Amygdala (tissue), 56 donors: ENCODE measurements at places on chromosomes 4 and X.

GRCh38 chrX:153925739-153926551, at the start of gene ARHGAP4:
ARHGAP4 (minus strand) TSS chrX:153926264; CDS start chrX:153926202, 62 bp downstream.
- no peak for DNase-seq

DNA sequence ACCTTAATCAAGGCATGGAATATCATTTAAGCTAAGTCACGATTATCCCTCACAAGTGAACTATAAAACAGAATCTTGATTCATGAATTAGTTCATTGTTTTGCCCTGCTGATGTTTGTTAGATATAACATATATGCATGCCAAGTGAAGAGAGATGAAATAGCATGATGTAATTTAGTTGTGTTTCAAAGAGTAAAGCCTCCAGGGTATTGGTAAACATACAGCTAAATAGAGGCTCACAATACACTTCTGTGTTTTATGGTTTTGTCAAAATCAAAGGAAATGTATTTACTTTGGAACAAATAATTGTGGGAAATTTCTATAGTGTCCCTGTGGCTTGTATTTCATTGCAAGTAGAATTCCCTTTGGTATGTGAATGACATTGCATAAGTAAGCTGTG, 69.0 kb upstream of the LEF1 start:
- no peak for DNase-seq

DNA sequence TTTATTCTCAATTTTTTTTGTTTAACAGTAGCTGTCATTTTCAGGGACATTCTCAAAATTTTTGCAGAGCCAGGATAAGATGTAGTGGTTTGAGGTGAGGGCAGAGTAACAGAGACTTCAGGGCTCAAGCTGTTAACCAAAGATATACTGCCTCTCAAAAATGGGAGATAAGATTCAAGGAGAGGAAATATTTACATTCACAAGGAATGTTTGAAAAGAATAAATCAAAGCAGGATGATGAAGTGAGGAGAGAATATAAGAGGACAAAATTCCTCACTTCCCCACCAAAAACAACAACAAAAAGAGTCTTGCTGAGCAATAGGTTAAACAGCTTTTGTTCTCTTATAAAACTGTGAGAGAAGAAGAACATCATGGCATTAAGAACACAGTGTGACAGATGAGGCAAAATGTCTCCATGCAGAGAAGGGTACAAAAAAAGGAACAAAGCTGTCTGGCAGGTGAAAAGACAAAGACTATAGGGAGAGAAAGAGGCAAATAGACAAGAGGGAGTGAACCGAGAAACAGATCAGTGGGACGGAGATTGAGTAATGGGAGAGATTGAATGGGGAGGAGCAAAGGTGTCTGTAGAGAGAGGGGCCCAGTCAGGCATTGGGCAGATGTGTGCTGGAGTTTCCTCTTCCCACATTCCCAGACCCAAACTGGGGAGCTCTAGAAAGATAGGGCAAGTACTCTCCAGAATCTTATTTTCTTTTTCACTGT, 106.1 kb upstream of the TMEM150C start:
- no peak for DNase-seq

DNA sequence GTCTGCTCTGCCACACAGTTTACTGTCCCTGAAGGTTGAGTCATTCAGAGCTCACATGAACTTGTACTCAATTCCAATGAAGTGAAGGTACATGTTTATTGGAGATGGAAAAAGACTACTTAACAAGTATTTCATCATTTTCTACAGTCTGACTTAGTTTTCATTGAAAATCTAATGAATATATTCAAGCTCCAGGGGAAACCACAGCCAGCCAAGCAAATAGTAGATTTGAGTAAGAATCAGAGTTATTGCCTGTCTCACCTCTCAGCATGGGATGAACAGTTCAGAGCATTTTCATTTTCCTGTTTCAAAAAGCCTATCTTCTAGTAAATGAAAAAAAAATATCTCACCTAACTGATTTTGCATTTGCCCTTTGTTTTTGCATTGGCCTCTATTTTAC, 1249.4 kb upstream of the DIAPH2 start:
- DNase-seq: no peak

DNA sequence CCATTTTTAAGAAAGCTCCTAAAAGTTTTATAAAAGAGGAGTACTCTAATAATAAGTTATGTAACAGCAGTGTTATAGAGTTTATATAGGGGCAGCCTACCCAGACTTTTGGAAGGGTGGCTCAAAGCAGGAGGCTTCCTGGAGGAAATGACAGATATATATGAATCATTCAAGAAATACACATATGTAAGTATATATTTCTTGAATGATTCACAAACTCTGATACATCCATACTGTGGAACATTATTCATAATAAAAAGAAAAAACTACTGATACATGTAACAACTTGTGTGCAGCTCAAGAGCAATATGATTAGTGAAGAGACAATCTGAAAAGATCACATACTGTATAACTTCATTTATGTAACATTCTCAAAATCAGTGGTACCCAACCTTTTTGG, 166.2 kb downstream of the WDFY3 start:
- DNase-seq: no peak

- no peak for DNase-seq
Measured at GRCh38 chr4:54498661-54499111, 159.1 kb upstream of the KIT start.

DNA sequence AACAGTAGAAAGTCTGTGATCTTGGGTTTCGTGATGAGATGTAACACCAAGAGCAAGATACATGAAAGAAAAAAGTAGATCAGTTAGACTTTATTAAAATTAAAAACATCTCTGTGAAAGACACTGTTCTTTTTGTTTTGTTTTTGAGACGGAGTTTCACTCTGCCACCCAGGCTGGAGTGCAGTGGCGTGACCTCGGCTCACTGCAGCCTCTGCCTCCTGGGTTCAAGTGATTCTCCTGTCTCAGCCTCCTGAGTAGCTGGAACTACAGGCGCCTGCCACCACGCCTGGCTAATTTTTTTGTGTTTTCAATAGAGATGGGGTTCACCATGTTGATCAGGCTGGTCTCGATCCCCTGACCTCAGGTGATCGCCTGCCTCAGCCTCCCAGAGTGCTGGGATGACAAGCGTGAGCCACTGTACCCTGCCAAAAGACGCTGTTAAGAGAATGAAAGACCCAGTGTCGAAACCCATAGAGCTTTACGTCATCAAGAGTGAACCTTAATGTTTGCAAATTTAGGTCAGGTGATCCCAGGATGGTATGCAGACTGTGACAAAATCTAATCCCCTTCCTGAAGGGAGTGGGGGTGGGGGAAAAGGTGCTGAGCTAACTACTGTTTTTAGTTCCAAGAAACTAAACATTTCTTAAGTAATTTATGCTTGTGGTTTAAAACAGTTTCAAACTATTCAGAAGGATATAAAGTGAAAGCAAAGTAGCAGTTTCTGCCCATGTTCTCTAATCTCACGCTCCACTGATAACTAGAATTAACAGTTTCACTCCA, 8.0 kb downstream of the OFD1 start:
- no peak for DNase-seq

DNA sequence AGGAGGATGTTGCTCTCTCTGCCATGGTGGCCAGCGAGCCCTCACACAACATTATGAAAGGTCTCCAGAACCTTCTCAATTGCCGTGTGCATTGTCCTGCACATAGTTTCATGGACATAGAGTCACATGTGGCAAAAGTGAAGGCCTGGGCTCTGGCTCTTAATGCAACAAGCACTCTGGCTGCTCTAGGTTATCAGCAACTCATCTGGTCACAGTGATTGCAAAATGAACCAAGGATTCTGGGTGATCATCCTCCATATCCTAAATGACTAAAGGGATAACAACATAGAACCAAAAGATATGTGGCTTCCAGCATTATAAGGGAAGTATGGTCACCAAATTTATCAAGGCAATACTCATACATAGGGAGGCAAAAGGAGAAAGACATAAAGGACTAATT, 175.2 kb downstream of the MGST2 start:
- DNase-seq: no peak

- DNase-seq: no peak
Measured at GRCh38 chr4:119537586-119537985, 91.0 kb downstream of the PDE5A start.

- no peak for DNase-seq
Measured at GRCh38 chr4:168291242-168291641, 27.3 kb downstream of the DDX60 start.

DNA sequence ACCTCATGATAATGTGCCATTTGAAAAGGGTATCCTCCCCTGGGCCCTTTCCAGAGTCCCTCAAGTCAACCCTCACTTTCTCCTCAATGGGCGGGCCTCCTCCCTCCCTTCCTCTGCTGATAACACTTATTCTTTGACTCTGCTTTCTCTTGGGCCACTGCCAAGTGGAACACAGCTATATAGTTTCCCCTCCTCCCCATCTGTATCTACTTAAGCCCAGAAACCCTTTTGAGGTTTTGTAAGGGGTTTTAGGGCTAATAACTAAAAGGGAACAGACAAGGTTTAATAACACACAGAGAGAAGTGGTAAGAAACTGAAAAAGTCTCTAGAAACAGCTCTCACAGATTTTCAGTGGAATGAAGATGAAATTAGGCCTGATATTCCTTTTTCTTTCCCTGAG, 116.7 kb downstream of the GPC3 start:
- DNase-seq: no peak

DNA sequence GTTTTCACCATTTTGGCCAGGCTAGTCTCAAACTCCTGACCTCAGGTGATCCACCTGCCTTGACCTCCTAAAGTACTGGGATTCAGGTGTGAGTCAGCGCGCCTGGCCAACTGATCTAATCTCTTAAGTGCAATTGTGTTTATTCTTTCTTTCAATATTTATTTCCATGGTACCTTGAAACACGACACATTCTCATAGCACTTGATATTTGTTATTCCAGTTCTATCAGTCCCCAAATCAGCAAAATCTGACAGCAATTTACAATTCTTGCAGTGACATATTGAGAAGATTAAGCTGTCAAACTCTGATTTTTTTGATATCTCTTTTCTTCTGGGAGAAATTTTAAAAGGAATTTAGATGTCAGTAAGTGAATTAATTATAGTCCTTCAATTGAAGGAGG, 218.1 kb upstream of the FAT4 start:
- DNase-seq: no peak

DNA sequence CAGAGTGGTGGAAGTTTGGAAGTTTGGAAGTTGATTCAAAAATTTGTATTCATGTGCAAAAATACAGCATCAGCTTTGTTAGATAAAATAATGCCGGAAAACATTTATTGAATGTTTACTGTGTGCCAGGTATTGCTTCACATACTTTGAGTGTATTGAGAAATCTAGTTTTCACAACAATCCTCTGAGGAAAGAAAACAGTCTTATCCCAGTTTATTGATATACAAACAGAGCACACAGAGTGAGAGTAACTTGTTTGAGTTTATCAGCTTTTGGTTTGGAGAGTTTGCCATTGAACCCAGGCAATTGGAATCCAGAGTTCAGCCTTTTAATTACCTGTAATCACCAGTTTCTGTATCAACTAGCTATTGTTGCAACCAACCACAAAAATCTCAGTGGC, 127.2 kb upstream of the RPS6KA3 start:
- no peak for DNase-seq

DNA sequence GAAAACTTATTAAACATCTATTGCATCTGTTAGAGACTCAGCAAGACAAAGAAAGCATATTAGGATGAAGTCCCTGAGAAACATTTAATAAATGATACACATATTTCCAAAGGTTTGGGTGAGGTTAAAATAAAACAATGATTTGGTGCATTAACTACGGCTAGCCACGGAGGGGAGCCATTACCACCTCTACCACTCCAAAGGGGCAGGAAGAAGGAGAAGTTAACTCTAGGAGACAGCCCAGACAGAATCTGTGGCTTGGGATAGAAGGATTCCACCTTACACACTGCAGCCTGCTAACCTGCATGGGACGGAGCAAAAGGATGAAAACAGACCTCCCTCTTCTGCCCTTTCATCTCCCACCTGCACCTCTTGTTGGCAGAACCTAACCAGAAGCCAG, 189.1 kb upstream of the C1QTNF7 start:
- no peak for DNase-seq

GRCh38 chr4:131488772-131489171, 1660.3 kb upstream of the PCDH10 start:
- no peak for DNase-seq

GRCh38 chr4:122689972-122690371, 42.5 kb upstream of the BBS12 start:
- no peak for DNase-seq

DNA sequence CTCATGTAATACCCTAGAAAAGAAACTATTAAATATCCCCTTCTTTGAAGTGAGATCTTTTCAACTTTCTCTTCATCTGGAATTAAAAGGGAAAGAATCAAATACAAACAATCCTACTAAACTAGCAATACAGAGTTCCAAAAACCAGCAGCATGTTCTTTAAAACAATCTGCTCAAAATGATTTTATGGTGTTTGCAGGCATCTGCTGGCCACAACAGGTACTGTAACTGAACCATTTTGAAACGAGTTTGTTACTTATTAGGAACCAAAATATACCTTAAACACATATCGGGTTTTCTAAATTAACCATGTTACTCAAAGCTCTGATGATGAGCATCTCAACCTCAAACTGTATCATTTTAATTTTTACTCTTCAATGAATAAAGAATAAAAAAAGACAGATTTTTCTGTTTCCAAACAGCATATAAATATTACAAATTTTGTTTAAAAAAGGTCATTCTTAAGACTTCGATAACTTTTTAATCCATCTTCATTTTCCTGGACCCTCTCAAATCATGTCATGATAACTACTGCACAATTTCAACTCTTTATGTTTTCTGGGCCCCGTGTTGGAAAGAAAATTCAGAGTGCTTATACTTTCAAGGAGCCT, 56.5 kb downstream of the ARAP2 start:
- DNase-seq: no peak

DNA sequence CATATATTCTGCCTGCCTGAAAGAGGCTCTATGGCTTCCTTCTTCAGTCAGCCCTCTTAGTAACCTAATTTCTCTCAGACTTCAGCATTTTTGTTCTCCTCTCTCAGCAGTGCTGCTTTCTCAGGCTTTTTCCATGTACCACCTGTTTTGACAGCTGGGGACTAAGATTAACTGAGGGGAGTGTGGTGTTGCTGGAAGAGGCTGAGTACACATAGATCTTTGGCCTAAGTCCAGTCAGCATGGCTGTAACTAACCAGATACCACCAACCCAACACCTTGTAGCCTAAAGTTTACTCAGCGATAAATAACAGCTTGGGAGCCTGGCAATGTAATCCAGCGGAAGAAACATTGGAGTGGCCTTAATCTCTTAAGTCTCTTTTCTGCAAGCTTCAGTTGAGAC, 85.5 kb downstream of the RTL3 start:
- DNase-seq: no peak

DNA sequence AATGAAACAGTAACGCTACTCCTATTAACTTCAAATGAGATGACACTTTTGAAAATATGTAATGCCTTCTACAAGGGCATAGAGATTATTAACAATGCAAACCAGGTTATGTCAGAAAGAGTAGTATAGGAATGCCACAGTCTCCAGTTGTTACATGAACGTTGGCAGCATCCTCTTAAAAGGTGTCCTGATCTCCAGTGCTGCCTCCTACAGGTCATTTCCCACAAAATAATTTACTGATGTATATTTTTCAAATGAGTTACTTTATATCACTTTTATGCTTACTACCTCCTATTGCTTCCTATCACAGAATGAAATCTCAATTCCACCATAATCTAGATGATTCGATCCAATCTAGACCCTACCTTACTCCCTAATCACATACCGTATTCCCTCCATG, 195.2 kb upstream of the EPHA5 start:
- no peak for DNase-seq
